ENCODE measurements at places on chromosomes 13 and 19.

DNA sequence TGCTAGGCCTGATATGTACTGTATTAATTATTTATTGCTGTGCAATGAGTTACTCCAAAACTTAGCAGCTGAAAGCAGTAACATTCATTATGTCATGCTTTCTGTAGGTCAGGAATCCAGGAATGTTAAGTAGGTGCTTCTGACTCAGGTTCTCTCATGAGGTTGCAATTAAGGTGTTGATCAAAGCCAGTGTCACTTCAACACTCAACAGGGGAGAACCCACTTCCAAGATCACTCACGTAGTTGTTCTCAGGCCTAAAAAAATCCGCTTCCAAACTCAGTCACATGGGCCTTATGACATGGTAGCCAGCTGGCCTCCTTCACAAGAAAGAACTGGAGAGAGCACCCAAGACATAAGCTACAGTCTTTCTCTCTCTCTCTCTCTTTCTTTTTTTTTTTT lies 211.1 kb upstream of the NBEA start:
- no peak for DNase-seq

DNA sequence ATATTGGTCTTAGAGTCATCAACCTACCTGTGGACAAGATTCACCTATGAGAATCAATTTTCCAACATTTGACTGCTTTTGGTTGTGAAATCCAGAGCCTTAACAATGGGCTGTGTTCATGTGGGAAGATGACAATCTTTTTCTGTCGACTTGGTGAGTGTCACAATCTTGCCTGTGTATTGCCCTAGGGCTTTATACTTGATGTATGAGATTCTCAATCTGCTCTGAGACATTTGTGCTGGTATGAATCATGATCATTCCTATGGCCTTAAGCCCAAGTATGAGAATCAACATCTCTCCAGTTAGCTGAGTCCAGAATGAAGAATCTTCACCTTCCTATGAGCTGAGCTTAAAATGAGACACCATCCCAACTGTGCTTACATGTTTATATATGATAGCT lies 68.7 kb downstream of the ZNF726 start:
- DNase-seq = no peak

DNA sequence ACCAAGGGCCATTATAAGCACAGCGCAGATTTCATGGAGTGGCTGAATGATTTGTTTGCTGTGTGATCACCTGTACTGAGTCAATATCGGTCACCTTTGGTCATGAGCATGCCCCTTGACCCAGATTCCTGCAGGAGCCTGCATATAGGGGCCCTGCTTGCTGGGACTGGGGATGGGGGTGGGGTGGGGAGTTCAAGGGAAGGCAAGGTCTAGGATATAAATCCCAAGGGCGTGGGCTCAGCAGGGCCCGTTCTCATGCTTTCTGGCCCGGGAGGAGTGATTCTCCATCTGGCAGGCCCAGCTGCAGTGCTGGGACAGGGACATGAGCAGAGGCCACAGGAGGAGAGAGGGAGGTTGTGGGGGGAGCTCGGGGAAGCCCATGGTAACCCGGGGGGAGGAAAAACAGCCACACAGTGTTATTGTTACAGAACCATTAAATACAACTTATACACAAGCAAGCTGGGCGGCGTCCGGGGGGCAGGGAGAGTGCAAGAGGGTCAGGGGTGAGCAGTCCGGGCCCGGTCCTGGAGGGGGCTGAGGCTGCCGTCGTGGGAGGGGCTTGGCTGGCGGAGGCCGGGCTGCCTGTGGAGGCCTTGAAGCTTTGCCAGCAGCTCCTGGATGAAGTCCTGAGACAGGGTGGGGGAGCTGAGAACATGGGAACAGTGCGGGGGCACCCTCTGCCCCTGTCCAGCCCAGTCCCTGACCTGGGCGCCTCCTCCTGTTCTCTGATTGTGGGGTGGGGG lies 5.2 kb downstream of the PPP1R14A start:
- DNase-seq = peak; percentile 86

- DNase-seq = no peak
Observed at GRCh38 chr13:105465251-105465650, 1070.2 kb downstream of the EFNB2 start.

DNA sequence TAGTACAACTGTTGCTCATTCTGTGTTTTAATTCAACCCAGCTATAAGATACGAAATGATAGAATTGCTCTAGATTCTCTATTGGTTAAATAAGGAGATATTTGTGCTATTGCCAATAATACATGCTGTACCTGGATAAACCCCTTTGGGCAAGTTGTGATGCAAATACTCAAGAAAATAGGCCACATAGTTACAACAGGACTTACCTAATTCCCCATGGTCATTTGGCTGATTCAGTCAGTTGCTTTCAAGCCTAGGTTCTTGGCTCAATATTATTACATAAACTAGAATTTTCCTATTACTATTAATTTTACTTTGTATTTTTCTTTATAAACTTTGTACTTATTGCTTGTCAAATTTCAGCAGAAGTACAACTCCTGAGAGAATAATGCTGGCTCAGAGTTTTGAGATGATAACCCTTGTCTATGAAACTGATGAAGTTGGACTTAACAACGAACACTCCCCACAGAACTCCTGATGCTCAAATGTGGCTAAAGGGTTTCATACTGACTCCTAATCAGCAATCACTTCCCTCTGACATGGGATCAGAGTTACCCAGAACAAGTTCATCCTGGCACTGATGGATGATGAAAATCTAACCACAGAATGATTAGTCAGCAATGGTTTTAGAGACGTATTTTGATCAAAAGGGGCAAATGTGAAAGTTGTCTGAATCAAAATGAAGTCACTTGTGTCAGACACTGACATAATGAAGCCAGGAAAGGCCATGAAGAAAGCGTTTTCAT lies 221.1 kb downstream of the ITGBL1 start:
- no peak for DNase-seq

GRCh38 chr13:114161028-114161556 lies 18.0 kb upstream of the CFAP97D2 start:
- no peak for DNase-seq

DNA sequence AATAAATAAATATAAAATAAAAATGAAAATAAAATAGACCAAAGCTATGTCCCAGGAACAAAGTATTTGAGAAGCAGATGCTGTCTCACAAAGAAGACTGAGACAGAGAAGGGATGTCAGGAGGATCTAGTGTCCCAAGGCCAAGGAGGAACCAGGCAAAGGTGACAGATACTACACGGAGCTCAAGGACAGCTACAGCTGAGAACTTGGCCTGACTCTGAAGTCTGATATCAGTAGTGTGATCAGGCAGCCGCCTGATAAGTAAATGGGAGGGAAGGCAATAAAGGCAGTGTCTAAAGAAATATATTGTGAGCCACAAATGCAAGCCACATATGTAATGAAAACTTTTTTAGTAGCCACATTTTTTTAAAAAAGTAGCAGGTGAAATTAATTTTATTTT lies 20.4 kb upstream of the NANOS3 start:
- no peak for DNase-seq

GRCh38 chr19:35712567-35713505 lies 5.0 kb upstream of the KMT2B start:
- no peak for DNase-seq

DNA sequence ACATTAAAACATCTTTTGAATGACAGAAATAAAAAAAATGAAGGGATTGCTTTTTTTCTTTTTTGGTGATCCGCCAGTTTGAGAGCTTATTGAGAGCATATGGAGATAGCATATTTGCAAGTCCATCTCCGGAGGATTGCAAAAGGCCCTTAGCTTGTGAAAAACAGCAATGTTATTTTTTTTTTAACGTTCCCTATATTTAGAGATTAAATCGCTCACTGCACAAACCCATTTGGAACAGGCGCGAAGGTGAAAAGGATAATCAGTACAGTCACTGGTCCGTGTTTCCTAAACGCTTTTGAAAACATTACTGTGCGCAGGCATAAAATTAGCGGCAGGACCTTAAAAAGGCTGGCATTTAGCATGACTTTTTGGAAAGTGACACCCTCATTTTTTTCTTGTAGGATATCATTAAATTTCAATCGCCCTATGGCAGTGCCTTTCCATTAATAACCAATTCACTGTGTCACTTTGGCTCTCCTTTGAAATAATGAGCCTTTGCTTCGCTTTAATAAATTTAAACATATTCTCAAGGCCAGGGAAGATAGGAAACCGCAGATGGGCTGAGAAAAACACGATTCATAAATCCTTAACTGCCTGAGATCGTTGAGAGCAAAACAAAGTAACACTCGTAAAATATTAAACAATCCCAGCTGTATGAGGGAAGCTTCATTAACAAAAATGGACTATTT lies 342.2 kb downstream of the DACH1 start:
- no peak for DNase-seq

DNA sequence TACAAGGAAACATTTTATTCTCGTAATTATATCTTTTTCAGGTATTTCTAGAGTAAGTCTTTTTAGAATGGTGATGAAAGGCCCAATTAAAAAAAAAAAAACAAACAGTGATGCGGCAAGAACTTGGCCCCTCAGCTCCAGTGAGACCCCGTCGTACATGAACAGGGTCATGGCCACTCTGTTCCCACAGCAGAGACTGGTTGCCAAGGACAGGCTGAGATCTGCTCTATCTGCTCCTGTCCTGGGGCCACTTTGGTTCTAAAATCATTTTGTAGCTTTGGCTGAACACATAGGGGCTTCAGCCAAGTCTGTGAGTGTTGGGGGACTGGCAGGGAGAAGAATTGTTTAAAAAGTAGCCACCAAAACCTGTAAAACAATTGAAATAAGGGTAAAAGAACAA lies 286.9 kb downstream of the RFC3 start:
- no peak for DNase-seq

DNA sequence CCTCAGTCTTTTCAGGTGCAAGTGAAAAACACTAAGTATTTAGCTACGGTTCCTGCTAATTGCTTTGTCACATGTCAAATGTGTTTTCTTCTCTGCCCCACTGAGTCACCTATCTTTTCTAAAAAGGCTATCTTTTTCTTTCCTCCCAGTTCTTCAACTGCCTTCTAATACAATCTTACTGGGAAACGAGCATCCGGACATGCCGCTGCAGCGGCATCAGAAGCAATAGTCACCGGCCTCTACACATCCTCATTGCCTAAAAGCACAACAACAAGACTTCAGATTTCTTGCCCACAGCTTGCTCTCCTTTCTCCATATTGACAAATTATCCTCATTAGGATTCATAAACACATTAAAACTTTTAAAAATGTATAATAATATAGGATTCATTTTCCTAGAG lies 1.2 kb downstream of the PCDH9 start:
- DNase-seq = no peak

DNA sequence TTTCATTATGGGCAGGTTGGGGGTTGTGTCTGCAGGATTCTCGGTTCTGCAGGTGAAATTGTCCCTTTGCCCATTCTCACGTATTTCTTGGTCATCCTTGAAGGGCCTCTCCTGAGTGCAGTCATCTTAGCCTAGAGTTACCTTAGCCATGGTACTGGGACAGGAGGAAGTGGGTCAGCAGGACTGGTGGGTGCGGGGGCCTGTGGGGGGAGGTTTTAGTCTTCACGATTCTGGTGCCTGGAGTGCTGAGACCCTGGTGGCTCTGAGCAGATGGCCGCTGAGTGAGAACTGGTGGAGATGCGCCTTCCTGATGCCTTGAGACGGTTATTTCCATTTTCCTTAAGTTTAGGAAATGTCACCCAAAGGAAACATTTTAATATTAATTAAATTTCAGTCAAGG lies 11.8 kb downstream of the COL4A2 start:
- no peak for DNase-seq

GRCh38 chr13:82058364-82058763 lies 1717.4 kb upstream of the SPRY2 start:
- DNase-seq = no peak

DNA sequence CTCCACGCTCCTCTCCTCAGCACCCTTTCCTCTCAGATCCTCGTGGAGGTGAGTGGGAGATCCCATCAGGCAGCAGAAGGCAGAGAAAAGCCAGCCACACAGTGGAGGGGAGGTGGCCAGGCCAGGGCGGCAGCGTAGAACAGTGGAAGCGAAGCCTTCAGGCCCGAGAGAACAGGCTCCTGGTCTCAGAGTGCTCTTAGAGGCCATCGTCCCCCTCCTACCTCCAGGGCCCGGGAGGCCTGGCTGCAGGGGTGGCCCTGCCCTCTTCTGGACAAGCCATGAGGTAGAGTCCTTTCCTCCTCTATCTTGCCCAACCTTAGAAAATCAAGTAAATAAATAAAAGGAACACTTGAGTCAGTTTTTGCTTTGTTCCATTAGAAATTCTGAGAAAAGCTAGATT lies 202.0 kb downstream of the KATNAL1 start:
- no peak for DNase-seq

DNA sequence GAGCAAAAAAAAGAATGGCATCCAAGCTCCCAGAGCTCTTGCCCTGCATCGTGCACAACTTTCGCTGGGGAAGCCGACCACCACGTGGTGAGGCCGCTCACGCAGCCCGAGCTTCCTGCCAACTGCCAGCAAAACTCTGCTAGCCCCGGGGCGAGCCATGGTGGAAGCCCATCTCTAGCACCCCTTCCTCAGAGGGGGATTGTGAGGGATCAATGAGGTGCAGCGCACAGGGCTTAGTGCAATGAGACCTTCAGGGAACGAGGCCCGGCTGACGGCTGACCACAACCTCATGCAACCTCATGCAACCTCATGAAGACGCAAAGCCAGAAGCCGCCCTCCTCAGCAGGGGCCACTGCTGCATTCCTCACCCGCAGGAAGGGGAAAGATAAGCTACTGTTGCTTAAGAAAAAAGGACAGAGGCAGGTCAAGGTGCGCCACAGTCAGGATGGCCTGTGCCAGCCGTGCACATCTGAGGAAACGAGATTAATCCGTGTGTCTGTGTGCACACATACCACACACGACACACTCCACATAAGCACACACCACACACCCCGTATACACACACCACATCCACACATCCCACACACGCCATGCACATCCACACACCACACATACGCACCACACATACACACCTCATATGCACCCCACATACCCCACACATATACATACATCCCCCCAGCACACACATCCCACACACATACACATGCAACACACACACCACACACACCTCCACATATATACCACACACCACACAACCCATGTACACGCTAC lies 9.6 kb downstream of the HSPBP1 start:
- no peak for DNase-seq

DNA sequence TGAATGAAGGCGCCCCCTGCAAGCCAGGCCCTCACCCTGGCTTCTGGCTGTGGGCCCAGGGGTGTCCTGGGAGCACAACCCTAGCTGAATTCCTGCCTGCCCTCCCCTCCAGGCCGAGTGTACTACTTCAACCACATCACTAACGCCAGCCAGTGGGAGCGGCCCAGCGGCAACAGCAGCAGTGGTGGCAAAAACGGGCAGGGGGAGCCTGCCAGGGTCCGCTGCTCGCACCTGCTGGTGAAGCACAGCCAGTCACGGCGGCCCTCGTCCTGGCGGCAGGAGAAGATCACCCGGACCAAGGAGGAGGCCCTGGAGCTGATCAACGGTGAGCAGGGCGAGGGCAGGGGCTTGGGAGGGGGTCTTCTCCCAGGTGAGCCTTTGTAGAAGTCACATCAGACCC lies 3.2 kb downstream of the PIN1 start:
- DNase-seq = no peak

GRCh38 chr13:26034018-26034417 lies 17.8 kb downstream of the SHISA2 start:
- peak; percentile 32 for DNase-seq

GRCh38 chr13:48891586-48891985 lies 84.1 kb upstream of the FNDC3A start:
- peak; percentile 40 for DNase-seq

- DNase-seq = no peak
Observed at GRCh38 chr13:95121516-95121915, 179.7 kb downstream of the ABCC4 start.

GRCh38 chr13:101452519-101453485 lies at the start of gene ITGBL1:
Gene ITGBL1, plus strand, starts transcription at chr13:101452675. Its CDS starts 159 bp downstream, at chr13:101452834.
- DNase-seq = peak; percentile 88
